NCI-H1436 treated with DMSO at 0.1 percent for 48 hours (cell line): ENCODE measurements at places on chromosomes 13 and 19.

- no peak for DNase-seq
These were observed 159.0 kb downstream of the TEX29 start for GRCh38 chr13:111479412-111479811.

DNA sequence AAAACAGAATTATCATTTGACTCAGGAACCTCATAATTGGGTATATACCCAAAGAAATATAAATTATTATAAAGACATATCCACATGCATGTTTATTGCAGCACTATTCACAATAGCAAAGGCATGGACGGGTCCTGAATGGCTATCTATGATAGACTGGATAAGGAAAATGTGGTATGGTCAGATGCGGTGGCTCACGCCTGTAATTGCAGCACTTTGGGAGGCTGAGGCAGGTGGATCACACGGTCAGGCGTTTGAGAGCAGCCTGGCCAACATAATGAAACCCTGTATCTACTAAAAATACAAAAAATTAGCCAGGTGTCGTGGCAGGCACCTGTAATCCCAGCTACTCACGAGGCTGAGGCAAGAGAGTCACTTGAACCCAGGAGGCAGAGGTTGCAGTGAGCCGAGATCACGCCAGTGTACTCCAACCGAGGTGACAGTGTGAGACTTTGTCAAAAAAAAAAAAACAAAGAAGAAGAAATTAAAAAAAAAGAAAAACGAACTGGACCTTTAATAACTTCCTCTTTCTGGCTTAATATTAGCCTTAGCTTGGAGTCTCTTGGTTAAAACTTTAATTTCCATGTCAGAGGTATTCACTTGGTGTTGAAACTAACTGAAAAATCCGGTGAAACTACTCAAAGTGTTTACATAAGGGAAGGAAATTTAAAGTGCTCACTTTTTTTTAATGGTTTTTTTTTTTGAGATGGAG lies 104.4 kb downstream of the ZNF486 start:
- DNase-seq: no peak

- DNase-seq: no peak
These were observed 5.5 kb upstream of the IFI30 start for GRCh38 chr19:18167975-18168645.

- no peak for DNase-seq
These were observed 33.2 kb downstream of the RAB20 start for GRCh38 chr13:110528371-110528770.

- DNase-seq: no peak
These were observed 808.6 kb upstream of the ARGLU1 start for GRCh38 chr13:107376341-107377125.

DNA sequence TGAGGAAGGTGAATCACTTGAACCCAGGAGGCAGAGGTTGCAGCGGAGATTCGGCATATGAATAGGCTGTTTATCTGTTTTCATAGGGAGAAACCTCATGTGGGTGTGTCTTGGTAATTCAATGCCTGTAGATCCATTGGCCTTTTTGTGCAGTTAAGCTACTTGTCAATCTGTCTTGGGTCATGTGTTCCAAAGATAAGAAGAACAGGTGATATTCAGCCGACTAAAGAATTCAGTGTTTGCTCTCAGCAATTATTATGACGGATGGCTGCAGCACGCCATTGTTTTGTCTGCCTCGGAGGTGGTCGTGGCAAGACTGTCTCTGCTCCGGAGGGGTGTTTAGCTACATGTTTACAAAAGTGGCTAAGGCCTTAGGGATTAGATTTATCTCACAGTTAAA lies 573.0 kb upstream of the PCDH9 start:
- no peak for DNase-seq

- DNase-seq: no peak
These were observed 15.7 kb upstream of the FBXL3 start for GRCh38 chr13:77042566-77043177.

GRCh38 chr19:35612224-35612558 lies 344 bp upstream of the HAUS5 start:
- no peak for DNase-seq

DNA sequence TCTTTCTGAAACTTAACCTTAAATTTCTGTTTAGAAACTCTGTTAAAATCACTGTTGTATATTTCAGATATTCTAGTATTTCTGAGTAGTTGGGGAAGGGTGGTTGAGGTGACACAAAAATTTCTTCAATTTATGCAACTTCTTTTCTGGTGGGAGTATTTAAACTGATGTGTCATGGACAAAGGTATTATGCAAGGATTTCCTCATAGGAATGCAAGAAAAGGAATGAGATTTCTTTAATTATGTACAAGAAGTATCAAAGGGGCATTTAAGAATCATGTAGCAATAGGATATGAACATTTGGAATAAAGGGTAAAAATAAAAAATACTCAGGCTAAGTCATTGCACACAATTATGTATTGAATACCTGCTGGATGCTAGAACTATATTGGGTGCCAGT lies 575.8 kb upstream of the KLF12 start:
- DNase-seq: no peak

DNA sequence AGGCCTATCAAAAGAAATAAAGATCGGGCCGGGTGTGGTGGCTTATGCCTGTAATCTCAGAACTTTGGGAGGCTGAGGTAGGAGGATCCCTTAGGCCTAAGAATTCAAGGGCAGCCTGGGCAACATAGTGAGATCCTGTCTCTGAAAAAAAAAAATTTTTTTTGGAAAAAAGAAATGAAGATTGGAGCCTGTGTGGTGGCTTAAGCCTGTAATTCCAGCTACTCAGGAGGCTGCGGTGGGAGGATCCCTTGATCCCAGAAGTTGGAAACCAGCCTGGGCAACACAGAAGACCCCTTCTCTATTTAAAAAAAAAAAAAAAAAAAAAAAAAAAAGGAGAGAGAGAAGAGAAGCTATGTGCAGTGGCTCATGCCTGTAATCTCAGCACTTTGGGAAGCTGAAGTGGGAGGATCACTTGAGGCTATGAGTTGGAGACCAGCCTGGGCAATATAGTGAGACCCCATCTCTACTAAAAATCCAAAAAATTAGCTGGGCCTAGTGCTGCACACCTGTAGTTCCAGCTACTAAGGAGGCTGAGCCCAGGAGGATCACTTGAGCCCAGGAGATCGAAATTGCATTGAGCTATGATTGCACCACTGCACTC lies 14.7 kb upstream of the LYPD3 start:
- no peak for DNase-seq

DNA sequence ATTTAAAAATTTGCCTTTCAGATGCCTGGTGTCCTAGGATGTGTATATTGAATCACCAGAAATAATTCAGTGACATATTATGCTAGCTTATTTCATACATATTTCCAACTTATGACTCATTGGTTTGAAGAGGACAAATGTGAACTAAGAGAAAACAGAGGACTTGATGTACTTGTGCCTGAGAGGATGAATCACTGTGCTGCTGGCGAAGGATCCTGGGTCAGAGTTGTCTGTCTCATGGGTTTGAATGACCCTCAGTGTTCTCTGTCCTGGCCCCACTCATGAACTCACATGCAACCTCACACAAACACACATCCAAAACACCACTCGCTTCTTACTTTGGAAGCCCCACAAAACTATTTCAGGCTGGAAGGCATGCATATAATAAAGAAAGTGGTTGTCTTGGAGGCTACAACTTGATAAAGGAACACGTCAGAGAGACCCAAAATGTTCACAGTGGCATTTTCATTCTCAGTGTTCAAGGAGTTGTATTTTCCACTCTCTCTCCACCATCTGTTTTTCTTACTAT lies 129.0 kb upstream of the SPRY2 start:
- no peak for DNase-seq

- DNase-seq: no peak
These were observed 1.4 kb upstream of the USF2 start for GRCh38 chr19:35267353-35267817.

- peak; percentile 6 for DNase-seq
These were observed 13.7 kb upstream of the CREB3L3 start for GRCh38 chr19:4139614-4140236.

GRCh38 chr13:32993145-32993544 lies 23.1 kb upstream of the KL start:
- no peak for DNase-seq

- DNase-seq: no peak
These were observed 50.6 kb upstream of the USPL1 start for GRCh38 chr13:30567072-30567471.

GRCh38 chr19:4533835-4534424 lies 1.1 kb downstream of the PLIN5 start:
- DNase-seq: no peak

GRCh38 chr13:112804374-112804773 lies 114.5 kb downstream of the ATP11A start:
- no peak for DNase-seq

GRCh38 chr13:98072476-98072875 lies 70.4 kb upstream of the FARP1 start:
- DNase-seq: no peak

- DNase-seq: no peak
These were observed 33.6 kb downstream of the KCTD15 start for GRCh38 chr19:33830264-33830663.

DNA sequence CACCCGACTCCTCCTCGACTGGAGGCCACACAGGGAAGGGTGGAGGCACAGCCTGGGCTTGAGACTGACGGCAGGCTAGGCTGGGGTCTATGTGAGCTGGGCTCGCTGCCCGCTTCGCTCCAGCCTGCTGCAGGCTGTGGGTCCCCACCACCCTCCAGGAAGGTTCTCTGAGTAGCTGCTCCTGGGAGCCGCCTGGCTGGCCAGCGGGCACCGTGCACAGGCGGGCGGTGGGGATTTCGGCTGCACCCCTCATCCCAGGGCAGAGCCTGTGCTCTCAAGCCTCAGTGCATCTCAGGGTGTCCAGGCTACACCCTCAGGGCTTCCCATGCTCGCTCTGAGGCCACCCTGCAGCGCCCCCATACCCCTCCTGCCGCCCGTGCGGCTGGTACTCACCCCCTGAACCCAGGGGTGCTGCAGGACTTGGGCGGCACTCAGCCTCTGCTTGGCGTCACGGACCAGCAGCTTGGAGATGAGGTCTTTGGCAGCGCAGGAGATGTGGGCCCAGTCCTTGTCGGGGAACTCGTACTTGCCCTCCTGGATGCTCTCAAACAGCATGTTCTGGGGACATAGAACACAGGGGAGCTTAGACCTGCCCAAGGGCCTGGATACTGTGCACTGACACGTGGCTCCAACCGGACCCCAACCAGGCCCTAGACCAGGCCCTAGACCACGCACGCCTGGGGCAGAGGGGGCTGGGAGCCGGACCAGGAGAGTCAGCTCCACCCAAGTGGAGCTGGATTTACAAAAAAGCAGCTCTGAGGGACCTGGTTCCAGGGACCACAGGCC lies 10.2 kb downstream of the MKNK2 start:
- no peak for DNase-seq

DNA sequence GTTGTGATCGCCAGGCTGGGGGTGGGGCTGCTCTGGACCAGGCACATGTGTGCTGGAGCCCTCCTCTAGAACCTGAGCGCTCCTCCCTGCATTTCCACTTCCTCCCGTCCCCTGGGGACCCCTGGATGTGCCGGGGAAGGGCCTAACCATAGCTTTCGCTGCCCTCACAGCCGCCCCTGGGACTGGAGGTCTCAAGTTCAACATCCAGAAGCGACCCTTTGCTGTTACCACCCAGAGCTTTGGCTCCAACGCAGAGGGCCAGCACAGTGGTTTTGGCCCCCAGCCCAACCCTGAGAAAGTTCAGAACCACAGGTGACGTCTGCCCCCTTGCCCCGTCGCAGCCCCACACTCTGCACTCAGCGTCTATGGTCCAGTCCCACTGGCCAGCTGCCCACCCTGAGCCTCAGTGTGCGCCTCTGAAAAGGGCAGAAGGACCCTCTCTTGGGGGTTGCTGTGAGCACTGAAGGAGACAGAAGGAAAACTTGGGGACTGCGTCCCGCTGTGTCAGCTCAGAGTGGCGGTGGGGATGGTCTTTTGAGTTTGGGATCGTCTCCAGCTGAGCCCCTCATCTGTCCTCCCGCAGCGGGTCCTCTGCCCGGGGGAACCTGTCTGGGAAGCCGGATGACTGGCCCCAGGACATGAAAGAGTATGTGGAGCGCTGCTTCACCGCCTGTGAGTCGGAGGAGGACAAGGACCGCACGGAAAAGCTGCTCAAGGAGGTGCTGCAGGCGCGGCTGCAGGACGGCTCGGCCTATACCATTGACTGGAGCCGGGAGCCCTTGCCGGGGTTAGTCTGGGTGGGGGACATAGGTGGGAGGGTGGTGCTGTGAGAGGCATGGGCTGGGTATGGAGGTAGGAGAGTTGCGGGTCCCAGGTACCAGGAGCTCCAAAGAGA lies 6.0 kb downstream of the LENG8 start:
- DNase-seq: no peak

DNA sequence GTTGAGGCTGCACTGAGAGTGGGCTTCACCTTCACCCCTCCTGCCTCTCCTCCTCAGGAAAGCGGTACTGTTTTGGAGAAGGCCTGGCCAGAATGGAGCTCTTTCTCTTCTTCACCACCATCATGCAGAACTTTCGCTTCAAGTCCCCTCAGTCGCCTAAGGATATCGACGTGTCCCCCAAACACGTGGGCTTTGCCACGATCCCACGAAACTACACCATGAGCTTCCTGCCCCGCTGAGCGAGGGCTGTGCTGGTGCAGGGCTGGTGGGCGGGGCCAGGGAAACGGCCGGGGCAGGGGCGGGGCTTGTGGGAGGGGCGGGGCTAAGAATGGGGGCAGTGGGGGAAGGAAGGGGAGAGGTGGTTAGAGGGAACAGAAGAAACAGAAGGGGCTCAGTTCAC lies 7.5 kb downstream of the CYP2A13 start:
- DNase-seq: no peak

- no peak for DNase-seq
These were observed 53.0 kb downstream of the SACS start for GRCh38 chr13:23380534-23380933.

DNA sequence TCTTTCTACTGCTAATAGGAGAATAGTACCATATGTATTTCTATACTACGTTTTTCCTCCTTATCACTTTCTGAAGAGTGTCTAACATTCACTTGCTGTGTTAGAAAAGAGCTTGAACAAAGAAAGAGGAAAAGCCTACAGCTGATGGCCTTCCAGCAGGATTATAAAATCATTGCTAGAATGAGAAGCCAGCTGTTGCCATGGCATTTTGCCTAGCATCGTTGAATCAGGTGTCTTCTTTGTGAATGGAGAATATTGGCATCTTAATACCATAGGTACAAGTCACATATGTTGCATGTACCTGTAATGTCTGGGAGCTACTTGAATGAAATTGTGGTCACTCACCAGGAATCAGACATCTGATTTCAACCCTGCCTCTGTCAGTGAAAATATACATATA lies 1174.9 kb downstream of the PCDH17 start:
- no peak for DNase-seq

DNA sequence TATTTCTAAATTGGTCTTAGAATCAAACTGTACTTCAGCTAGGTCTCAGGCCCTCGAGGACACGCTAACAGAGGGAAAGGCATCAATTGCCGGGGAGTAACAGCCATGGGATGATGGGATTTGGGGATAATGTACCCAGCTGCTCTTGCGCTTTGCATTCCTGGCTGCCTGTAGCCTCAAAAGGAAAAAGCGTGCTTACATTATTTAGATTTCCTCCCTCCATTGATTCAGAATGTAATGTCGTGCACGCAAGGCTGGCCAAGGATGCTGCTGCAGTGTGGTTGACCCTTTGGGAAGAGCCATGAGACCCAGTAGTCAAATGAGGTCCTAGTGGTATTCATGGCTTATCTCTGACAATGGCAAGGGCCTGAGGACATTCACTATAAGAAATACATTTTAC lies 95.1 kb downstream of the SLC7A1 start:
- no peak for DNase-seq

- DNase-seq: no peak
These were observed 1.4 kb upstream of the BCL3 start for GRCh38 chr19:44746946-44747738.

- DNase-seq: no peak
These were observed 44.7 kb downstream of the DHRS12 start for GRCh38 chr13:51759240-51759639.

- DNase-seq: no peak
These were observed 43.0 kb upstream of the GPR183 start for GRCh38 chr13:99350191-99350590.
